NCI-H524 (cell line): ENCODE measurements at places on chromosomes 3 and 15.
A peak's percentile ranks its signal among the peaks of the same experiment; 100 is the strongest.

DNA sequence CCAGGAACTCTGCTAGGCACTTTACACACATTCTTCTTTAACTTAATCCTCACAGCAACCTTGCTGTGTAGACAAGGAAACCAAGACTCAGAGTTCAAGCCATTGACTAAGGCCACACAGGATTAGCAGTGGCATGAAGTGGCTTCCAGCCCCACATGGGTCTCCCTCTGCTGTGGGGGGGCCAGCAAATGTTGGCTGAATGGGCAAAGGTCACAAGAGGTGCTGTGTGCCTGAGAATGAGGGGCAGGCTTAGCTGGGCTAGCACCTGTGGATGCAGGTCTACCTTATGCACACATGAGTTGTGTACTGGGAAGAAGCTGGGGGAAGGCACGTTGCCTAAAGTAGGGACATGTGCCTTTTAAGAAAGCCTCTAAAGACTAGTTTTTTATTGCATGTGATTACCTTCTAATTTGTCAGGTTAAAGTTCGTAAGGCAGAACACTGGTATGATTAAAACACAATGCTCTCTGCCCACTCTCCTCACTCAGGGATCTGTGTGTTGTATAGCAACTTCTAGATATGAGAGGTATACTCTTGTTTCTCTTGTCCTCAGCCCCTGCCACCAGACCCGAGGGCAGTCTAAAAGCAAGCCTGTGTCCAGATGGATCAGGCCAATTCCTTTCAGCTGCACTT, 10.9 kb downstream of the BAHD1 start:
- DNase-seq: no peak

DNA sequence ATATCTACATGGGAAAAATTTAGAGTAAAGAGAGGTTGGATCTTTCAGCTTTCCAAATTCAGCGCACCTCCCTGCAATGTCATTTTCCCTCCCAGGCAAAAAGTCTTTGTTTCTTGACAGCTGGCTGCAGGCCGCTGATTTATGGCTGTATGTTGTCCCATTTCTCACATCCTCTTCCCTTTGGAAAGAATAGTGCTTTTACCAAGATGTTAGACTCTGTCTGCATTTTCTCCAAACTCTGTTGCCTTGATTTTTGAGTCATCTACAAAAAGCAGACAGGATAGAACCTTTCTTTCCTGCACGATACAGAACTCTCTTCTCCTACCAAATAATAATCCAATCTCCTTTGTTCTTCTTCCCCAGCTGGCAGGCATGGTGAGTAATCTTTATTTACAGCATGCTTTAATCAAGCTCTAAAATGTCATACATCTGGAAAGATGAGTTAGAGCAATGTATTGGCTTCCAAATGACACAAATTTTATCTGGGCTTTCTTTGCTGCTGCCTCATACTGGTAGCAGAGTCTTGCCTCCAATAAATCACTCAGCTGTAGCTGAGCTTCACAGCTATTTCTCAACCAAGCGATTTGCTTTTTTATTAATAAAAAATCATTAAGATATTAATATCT, 101.9 kb downstream of the PIK3R4 start:
- peak; percentile 12 for DNase-seq

DNA sequence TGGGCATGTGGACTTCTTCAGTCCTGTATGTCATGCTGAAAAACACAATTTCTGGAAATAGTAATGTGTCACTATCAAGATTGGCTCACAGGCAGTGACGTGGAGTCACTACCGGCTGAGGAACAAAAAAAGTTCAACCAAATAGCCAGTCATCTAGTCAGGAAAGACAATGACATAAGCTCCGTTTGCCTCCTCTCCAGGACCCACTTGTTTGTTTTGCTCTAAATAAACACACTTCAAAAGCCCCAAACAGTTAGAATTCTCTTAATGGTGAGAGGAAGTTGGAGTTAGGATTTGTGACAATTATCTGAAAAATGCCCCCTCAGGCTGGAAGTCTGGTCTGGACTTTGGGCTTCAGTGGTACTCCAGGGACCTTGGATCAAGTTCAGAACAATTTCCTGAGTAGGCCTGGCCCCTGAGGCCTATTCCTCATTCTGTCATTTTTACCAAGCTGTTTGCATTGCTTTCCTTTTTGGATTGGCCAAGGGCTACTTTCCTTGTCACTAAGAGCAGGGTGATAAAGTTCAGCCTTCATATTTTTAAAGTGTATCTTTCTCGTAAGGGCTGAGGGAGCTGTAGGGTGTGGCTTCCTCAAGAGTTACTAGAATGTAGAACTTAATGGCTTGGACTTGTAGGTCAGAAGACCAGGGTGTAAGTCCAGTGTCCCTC, 98.9 kb downstream of the EOMES start:
- DNase-seq: no peak

DNA sequence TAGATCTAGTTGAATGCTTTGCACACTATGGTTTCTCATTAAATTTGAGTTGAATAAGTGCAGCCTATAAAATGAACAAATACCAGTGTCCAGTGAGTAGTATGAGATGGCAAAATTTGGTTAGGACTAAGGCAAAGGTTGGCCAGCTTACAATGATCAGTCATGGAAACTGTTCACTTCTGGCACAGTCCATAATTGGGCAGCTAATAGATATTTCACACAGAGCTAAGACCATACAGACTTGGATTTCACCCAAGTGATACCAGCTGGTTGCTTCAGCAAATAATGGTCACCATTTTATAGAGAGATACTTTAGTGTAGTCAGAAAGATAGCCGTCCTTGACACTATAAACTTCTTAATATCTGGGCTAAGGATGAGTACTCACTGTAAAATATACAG, 15.7 kb downstream of the GAP43 start:
- no peak for DNase-seq

GRCh38 chr3:98445949-98446406, 17.0 kb upstream of the OR5K1 start:
- no peak for DNase-seq
